Kasumi-1 (cell line): ENCODE measurements at places on chromosomes 5 and 9.

GRCh38 chr9:115850548-115851304 is 302.9 kb upstream of the PAPPA start:
- DNase-seq: no peak

GRCh38 chr9:129879103-129879699 is 43.9 kb downstream of the USP20 start:
- no peak for DNase-seq

DNA sequence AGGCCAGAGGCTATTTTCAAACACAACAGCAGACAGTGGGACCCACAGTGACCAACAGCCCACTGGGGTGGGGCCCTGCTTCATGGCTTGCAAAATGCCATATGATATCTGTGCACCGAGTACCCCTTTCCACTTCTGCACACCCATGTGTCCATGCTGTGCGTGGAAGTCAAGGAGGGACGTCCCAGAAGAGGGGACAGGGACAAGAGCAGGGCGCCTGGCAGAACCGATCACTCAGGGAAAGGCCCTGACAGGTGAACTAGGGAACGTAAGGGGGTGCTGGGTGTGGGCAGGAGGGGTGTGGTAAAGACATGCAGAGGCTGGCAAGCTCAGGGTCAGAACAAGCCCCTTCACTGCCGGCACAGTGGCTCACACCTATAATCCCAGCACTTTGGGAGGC is 7.6 kb upstream of the TTLL11 start:
- DNase-seq: no peak

DNA sequence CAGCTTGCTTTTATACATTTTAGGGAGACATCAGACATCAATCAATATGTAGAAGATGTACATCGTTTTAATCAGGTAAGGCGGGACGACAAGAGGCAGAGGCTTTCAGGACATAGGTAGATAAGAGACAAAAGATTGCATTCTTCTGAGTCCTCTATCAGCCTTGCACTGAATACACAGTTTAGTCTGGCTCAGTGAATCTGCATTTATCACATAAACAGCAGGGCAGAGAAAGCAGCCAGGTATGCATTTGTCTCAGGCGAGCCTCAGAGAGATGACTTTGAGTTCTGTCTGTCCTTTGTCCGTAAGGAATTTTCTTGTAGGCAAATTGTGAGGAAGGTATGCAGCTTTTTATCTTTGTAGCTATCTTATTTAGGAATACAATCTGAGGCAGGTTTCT is 202.8 kb upstream of the TAS2R1 start:
- DNase-seq: no peak

GRCh38 chr5:172255444-172255843 is 28.1 kb downstream of the UBTD2 start:
- no peak for DNase-seq

DNA sequence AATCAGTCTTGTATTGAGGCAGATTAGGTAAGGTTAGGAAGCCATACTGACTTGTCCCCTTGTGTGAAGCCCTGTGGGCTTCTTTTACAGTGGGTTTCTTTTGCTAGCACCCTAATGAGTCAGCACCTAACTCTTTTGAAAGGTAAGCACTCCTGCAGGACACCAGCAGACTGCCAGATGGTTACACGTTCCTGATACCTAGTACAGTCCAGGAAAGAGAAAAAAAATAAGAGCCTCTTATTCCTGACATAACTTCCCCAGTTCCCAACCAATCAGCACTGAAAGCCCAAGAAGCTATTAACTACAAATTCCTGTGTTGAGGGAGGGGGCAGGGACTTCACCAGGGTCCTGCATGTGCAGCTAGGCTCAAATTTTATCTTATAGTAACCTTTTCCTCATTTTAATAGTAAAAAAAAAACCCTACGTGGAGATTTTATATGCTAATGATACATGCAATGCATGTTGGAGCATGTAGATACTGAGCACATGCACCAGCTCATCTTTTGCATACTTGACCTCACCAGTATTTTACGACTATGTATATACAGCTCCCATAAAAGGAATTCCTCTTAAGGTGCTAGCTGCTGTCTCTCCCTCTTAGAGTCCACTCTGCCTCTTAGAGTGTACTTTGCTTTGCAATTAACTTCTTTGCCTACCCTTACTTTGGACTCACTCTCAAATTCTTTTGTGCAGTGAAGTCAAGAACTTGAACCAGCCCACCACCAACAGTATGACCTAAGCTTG is 84.7 kb upstream of the RORB start:
- DNase-seq: no peak

GRCh38 chr5:169216866-169217265 is 84.1 kb downstream of the SLIT3 start:
- DNase-seq: no peak
